ENCODE measurements at places on chromosomes 3 and 15.

DNA sequence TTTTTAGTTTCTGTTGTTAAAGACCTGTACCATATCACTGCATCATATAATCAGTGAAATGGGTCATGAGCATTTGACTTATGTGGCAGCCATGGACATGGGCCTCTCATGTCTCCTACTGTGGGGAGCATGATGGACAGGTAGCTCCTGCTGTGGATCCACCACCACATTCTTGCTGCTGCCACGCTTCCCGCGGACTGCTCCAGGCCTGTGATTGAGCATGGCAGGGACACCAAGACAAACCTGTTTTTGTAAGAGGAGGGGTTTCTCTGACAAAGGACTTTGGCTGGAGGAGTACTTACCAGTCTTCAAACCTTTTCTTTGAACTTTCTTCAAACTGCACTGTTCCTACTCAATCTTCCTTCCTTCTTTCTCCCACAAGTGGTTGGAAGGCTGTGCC is 17.9 kb upstream of the P2RY14 start:
- DNase-seq, result no peak

- no peak for DNase-seq
Measured at GRCh38 chr3:122943828-122944190, 83.8 kb downstream of the SEMA5B start.

DNA sequence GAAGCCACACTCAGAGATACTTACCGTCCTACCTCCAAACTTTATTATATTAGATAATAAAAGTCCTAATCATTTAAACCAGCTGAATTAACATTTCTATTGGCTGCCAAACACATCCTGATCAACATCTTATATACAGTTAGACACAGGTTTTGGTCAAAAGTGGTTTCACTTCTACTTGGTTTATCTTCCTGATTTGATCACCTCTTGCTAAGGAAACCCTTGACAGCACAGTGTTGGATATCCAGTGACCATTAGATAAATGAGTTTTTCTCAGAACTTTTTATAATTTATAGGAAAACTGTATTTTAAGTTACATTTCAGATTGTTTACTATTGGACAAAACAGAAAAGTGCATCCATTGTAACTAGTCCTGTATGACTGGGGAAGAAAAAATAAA is 198.4 kb upstream of the NR2F2 start:
- DNase-seq, result no peak

GRCh38 chr3:66885326-66886000 is 112.6 kb upstream of the KBTBD8 start:
- DNase-seq, result peak; percentile 75

GRCh38 chr3:159805411-159805772 is 183.2 kb upstream of the IL12A start:
- no peak for DNase-seq

- no peak for DNase-seq
Measured at GRCh38 chr3:194761384-194761783, 75.7 kb downstream of the FAM43A start.

GRCh38 chr15:33007303-33007855 is 187.1 kb downstream of the FMN1 start:
- DNase-seq, result peak; percentile 67

DNA sequence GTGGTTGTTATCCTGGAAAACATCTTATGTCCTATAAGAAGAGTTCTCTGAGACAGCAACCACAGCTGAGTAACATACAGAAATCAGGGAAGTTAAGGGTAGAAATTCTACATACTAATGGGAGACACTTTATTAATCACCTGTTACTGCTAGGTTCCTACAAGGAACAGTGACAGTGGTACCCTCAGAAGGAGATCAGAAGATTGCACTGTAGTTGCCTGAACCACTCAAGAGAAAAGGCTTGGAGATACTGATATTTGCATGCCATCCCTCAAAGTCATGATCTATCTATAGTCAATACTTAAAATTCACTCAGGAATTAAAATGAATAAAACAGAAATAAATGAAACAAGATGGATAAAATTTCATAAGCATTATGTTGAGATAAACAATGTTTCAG is 136.0 kb downstream of the LMLN start:
- DNase-seq, result no peak

DNA sequence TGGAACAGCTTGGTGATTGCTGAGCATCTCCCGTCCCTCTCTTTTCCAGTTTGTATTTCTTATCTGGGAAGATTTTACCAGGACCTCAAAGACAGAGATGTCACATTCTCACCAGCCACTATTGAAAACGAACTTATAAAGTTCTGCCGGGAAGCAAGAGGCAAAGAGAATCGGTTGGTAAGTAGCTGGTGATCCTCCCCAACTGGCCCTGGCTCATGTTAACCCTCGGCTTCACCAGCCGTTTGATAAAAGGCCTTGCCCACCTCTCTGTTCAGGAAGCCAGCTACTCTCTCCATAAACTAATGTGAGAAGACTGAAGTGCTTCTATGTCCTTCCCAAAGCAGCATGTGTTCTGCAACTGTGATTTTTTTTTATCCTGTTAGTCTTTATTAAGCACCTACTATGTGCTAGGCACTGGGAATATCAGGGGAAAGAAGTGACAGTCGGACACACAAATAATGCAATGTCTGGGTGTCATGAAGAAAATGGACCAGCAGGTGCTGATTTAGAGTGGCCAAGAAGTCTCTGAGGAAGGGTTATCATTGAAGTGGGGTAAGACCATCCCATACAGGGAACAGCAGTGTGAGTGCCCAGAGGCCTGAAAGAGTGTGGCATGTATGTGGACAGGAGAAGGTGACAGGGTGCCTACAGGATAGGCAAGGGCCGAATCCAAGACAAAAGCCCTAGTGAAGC is 1.2 kb downstream of the MANF start:
- DNase-seq, result no peak

Measured in fibroblast of skin of scalp (primary cell).